ENCODE measurements at places on chromosomes 2 and 18.

- DNase-seq = no peak
Observed at GRCh38 chr18:40346146-40346545, 1608.9 kb upstream of the PIK3C3 start.

DNA sequence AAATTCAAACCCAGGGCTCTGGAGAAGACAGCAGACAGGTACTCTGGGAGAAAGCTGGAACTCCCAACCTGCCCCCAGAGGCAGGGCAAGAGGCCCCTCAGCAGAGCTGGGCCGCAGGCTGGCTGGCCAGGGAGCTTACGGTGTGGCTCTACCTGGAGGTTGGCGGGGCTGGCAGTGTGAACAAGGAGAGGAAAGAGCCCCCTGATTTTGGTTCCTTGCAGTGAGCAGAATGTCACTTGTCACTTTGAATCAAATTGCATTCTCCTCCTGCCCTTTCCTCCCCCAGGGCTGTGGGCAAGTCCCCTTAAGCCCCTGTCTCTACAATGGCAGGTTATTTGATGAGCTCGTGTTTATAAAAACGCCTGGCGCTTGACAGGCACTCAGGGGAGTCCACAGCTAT, 32.6 kb downstream of the MYO7B start:
- DNase-seq = no peak

- DNase-seq = no peak
Observed at GRCh38 chr2:160246356-160246755, 46.3 kb upstream of the ITGB6 start.

GRCh38 chr2:167471332-167471731, 583.1 kb downstream of the XIRP2 start:
- no peak for DNase-seq

DNA sequence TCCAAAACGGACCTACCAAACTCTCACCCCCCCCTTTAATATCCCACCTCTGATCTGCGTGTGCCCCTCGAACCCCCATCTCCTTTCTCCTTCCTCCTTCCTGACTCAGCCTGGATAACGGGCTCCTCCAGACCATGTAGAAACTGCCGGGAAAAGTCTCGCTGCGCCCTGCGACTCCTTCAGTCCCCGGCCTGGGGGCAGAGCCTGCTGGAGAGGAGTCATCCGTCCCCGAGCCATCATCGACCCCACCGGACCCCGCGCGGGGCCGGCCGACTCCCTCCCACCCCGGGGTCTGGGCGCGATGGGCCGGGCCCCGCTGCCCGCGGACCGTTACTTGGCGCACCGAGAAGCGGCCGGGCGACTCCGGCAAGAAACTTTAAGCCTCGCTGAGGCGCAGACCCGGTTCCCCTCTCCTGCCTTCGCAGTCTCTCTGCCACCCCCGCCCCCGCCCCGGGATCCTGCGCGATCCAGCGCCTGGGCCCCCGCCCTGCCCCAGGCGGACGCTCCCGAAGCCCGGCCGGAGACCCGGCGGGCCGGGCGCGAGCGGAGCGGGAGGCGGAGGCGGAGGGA, 3.4 kb downstream of the ZEB2 start:
- no peak for DNase-seq

GRCh38 chr18:75574187-75574586, 146.7 kb upstream of the SMIM21 start:
- DNase-seq = no peak

DNA sequence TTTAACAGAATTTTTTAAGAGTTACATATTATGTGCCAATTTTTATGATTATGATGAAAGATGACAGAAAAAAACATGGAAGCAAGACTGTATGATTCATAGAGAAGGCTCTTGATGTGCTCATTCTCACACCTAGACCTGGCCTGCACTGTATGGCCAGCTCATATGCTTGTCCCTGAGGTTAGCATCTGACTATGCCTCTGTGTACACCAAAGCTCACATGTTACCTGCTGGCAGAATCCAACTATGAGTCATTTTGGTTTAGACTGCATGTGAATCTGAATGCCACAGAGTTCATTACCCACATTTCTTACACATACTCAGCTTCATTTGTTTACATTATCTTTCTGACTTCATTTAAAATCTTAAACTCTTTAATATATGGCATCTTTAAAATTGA, 139.0 kb downstream of the DSC3 start:
- DNase-seq = no peak

GRCh38 chr2:237618449-237618848, 8.9 kb upstream of the LRRFIP1 start:
- DNase-seq = no peak

DNA sequence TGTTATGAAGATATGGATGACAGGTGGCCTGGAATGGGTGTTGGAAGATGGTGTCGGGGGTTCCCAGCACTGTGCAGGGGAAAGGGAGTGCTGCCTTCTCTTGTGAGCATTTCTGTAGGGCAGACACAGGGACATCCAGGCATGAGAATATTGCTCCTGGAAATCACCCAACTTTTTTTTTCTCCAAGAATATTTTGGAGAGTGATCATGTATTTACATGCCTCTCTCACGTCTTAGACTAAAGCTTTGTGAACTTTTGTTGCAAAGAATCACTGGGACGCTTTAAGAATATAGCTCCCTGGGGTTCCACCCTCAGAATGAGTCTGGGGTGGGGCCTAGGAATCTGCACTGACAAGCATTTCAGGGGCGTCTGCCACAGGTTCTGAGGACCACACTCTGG, 68.7 kb downstream of the VWA3B start:
- DNase-seq = no peak

- no peak for DNase-seq
Observed at GRCh38 chr2:156897548-156897947, 360.0 kb upstream of the GALNT5 start.

- no peak for DNase-seq
Observed at GRCh38 chr2:237694415-237695194, 67.2 kb downstream of the LRRFIP1 start.

GRCh38 chr2:144383571-144384100, 136.3 kb downstream of the ZEB2 start:
- DNase-seq = no peak

DNA sequence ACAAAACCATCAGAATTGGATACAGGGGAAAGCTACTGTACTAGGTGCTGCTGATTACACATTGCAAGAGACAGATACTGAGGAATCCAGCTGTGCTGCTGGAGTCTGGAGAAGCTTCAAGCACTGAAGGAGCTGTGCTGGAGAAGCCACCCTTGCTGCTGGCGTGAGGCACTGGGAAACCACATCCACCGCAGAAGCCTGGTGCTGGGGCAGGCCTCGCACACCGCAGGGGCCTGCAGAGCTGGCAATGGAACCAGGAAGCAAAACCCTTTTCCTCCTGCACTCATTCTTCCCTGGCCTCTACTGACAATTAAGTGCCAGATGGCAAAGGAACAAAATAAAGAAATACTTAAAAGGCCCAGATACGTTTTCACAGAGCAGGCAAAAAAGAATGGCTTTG, 94.4 kb upstream of the MSH6 start:
- DNase-seq = no peak

GRCh38 chr2:121777699-121778058, 22.2 kb downstream of the TSN start:
- DNase-seq = no peak

- DNase-seq = no peak
Observed at GRCh38 chr2:153990771-153991170, 119.0 kb downstream of the GALNT13 start.

All from CD8-positive, alpha-beta memory T cell (primary cell).